ENCODE measurements at places on chromosomes 3 and 15. TPM values are rescaled to one million over a fixed set of nuclear protein-coding genes. Genes with fewer than 3 reads are reported as not detected.

ABHD14A gene
- total RNA-seq, result 27.0 TPM

- DNase-seq, result no peak
Observed at GRCh38 chr3:85539232-85539631, 580.4 kb downstream of the CADM2 start.

DNA sequence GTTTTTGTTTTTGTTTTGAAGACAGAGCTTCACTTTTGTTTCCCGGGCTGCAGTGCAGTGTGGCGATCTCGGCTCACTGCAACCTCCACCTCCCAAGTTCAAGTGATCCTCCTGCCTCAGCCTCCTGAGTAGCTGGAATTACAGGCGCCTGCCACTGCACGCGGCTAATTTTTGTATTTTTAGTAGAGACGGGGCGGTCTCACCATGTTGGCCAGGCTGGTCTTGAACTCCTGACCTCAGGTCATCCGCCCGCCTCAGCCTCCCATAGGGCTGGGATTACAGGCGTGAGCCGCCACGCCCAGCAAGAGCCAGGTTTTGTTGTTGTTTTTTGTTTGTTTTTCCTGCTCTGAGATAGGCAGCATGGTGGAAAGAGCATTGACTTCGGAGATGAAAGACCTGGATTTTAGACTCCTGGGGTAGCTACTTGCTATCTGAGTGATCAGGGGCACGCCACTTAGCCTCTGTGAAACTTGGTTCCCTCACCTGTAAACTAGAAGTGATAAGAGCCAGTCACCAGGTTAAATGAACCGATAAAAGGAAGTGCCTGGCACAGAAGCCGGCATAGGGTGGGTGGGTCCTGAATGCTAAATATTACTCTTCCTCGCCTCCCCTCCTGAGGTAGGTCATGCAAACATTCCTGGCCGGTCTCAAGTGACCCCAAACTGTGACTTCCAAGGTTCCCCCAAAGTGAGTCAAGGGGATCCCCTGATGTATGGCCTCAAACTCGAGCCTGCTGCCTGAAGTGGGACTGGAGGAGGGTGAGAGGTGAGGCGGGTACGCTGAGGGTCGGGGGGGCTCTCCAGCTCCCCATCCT, 62.9 kb upstream of the MCF2L2 start:
- no peak for DNase-seq

GRCh38 chr3:57397175-57398026, 104.9 kb upstream of the ASB14 start:
- DNase-seq, result no peak

DNA sequence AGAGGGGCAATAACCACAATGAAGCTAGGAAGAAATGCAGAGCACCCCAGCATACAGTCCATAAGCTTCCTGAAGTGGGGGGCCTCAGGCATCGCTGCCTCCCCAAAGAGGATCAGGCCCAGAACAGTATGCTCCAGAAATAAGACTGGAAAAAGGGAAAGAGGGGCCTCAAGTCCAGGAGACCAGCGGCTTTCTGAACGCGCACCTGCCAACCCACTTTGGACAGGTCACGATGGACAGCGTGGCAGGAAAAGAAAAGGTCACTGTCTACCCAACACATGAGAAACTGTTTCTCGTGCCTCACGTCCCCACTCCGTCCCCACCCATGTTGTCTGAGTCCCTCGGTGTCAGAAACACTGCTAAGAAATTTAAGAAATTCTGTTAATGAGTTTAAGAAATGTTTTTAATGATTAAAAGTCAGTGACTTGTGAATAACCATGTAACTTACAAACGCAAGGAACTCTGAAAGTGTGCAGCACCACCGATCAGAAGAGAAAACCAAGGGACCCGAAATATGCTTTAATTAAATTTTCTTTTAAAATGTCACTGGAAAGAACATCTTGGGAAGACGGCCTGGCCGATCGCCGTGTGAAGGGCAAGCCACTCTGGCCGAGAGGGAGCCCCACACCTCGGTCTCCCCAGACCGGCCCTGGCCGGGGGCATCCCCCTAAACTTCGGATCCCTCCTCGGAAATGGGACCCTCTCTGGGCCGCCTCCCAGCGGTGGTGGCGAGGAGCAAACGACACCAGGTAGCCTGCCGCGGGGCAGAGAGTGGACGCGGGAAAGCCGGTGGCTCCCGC, 1.7 kb upstream of the PPARG start:
- peak; percentile 62 for DNase-seq

GRCh38 chr15:101669744-101670143, 17.6 kb upstream of the TM2D3 start:
- no peak for DNase-seq

DNA sequence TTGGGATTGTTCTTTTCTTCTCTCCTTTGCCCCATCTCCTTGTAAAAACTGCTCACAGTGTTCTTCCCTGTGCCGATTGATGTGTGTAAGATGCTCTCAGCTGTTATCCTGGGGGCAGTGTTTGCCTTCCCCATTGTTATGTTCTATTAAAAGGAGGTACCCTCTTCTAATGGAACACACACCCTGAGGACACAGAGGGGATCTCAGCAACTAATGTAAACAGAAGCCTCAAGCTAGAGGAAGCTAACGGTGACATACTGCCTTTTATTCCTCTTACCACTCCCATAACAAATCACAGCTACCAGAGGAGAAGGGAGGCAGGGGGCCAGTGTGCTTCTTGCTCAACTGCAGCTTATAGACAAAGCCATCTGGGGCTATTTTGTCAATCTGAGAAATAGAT, 2.2 kb downstream of the TAGLN3 start:
- DNase-seq, result no peak

DNA sequence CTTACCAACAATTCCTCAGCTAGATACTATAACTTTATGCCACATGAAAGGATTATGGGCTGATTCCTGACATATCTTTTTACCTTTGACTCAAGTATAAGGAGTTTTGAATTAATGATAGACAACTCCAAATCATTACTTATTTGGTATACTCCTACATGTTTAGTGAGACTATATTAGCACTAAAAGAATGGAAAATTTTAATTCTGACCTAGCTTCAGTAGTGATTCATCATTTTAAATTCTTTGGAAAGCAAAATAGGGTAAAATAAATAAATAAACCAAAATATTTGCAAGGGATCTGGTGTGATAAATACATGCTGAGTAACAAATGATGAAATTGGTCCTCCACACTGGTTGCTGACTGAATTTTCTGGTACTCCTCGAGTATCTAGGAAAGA, 42.3 kb upstream of the VGLL3 start:
- DNase-seq, result no peak

GOLGA8T gene
- 0.27 TPM for total RNA-seq

GRCh38 chr3:168843481-168843880, 747.8 kb upstream of the GOLIM4 start:
- no peak for DNase-seq

DNA sequence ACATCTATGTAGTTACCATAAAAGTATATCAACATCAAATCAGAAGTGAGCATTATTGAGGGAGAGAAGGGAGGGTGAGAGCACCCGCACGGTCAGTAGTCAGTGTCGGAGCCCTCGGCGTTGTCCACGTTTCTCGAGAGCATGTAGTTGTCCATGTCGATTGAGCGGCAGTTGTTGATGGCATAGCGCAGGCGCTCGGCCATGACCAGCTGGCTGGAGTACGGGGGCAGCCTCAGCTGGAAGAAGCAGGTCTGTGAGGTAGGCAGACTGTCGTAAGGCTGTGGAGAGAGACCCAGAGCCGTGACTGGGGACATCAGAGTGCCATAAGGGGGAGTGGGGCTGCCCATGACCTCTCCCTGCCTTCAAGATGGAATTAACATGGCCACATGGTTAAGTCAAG, 11.8 kb downstream of the FBXL22 start:
- DNase-seq, result no peak

DNA sequence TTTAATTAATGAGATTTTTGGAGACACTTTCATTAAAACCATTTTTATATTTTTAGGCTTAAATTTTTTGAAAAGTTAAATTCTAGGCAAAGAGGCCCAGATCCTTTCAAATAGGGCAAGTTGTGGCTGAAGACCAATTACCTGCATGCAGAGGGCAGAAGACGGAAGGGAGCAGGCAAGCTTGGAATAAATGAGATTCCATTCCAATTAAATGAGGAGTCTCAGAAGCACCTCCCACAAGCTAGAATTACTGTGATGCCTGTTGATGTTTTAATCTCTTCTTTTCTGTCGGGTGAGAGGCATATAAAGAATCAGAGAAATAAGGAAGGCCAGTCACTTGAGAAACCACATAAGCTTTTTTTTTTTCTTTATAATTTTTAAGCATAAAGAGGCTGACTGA, 46.8 kb downstream of the KBTBD8 start:
- no peak for DNase-seq

- DNase-seq, result no peak
Observed at GRCh38 chr3:72550582-72551262, 297.5 kb downstream of the SHQ1 start.

DNA sequence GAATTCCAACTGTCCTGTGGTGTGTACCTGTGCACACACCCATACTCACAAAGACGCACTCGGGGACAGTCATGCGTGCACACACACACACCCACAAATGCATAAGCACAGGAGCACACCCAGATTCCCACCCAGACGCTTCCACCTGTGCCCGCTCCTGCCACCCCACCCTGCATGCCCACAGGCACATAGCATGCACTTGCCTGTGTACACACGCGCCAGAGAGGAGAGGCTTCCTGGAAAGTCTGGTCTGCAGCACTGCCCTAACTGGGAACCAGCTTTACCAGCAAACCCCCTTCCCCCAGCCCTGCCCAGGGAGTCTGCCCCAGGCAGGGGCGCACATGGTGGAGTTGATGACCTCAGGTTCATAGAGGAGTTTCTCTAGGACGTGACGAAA, 246.2 kb downstream of the UACA start:
- DNase-seq, result no peak

GCSAM gene
- not detected for total RNA-seq

GRCh38 chr3:194112120-194113106, 23.5 kb upstream of the HES1 start:
- no peak for DNase-seq

FAM81A gene
- 11.0 TPM for total RNA-seq

OR5K2 gene
- not detected for total RNA-seq

MKRN2 gene
- total RNA-seq, result 33.6 TPM

DNA sequence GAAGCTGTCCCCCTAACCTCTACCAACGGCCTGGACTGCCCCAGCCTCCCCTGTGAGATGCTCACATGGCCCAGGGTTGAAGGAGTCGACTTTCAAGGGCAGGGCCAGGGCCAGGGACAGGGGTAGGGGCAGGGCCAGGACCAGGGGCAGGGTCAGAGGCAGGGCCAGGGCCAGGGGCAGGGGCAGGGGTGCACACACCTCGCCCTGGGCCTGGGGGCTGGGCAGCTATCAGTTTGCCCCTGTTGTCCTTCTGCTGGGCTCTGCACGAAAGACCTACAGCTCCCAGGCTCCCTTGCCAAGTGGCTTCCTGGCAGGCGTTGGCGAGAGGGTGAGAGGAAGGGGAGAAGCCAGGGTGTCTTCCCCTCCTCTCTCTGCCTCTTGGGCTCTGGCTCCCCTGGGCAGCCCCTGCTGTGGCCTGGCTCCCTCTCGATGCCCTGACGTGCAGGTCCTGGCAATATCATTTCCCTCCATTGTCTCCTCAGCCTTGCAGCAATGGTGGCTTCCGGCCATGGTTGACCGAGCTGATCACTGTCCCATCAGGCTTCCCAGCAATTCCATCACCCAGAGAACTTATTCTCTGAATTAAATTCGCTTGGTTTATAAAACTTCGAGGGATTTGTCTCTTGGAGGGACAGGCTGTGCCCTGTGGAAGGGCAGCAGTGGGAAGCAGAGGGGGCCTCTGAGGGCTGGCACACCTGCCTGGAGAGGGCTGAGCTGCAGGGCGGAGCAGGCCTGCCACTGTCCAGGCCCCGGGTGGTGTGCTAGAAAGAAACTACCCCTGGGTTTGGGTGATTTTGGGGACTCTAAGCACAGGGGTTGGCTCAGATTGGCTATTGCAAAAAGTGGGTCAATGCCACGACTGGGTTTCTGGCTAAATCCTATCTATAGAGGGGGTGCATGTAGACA, 13.9 kb downstream of the PRR23E start:
- DNase-seq, result no peak

DNA sequence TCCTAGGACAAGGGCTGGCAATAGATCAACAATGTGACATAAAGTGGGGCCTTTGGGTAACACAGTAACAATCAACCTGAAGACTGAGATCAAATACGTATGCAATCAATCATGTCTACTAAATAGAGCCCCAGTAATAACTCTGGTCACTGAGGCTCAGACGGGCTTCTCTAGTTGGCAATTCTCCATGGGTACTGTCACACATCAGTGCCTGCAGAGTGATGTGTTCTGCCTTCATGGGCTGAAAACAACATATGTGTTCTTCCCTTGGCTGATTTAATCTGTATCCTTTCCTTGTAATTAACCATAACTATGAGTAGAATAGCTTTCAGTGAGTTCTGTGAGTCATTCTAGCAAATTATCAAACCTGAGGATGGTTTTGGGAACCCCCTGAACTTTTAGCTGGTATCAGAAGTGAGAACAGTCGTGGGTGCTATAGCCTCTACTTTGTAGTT, 113.6 kb downstream of the TMCO5A start:
- no peak for DNase-seq

GALNT15 gene
- 7.0 TPM for total RNA-seq

- DNase-seq, result no peak
Observed at GRCh38 chr3:148903022-148903442, 37.9 kb downstream of the CPA3 start.

DNA sequence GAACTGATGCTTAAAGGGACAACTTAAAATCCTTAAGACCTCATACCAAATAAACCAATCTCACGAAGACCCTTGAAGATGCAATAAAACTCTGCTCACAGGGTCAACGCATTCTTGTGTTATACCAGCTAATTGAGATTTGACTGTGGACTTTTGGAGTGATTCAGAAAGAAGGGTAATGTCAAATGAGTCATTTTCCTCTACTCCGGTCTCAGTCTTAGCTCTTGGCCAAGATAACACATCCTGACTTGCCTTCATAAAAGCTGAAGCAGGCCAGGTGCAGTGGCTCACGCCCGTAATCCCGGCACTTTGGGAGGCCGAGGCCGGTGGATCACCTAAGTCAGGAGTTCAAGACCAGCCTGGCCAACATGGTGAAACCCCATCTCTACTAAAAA, 3.8 kb downstream of the PKM start:
- no peak for DNase-seq

SNUPN gene
- total RNA-seq, result 18.1 TPM

DNA sequence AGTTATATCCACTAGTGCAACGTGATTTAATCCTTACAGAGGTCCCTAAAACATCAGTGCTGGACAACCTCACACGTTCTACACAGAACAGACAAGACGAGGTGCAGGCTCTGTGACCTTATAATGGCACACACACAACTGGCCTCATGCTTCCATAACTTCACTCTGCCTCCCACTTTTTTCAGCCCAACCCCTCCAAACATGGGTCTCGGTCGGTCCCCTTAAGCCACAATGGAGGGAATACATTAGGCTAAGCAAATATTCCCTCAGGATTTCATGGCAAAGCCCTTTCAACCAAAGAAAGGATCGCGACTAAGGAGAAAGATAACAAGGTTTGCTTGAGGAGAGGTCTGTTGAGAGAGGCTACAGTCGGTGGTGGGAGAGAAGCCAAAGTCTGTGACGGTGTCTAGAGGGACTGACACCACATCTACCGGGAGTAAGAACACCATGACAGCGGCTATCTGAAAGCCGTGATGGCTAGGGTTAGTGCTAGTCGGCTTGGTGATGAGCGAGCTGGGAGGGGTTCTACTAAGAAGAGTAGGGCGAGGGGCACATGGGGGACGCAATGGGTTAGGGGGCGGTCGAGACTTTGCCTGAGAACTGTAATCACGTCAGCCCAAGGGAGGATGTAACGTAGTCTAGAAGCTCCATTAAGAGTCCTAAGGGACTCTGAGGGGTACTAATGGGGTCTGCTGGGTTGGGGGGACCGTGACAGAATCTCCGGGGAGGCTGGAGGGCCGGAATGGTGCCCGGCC, 1.0 kb downstream of the MYO9A start:
- DNase-seq, result no peak

- peak; percentile 82 for DNase-seq
Observed at GRCh38 chr15:67109141-67110034, 44.0 kb downstream of the SMAD3 start.

GRCh38 chr3:76509179-76509830, 530.6 kb upstream of the ROBO2 start:
- peak; percentile 37 for DNase-seq
